SK-N-MC (cell line): ENCODE measurements at places on chromosomes 5 and 9.

GRCh38 chr5:55903121-55903701 lies 52.1 kb downstream of the IL31RA start:
- no peak for DNase-seq

DNA sequence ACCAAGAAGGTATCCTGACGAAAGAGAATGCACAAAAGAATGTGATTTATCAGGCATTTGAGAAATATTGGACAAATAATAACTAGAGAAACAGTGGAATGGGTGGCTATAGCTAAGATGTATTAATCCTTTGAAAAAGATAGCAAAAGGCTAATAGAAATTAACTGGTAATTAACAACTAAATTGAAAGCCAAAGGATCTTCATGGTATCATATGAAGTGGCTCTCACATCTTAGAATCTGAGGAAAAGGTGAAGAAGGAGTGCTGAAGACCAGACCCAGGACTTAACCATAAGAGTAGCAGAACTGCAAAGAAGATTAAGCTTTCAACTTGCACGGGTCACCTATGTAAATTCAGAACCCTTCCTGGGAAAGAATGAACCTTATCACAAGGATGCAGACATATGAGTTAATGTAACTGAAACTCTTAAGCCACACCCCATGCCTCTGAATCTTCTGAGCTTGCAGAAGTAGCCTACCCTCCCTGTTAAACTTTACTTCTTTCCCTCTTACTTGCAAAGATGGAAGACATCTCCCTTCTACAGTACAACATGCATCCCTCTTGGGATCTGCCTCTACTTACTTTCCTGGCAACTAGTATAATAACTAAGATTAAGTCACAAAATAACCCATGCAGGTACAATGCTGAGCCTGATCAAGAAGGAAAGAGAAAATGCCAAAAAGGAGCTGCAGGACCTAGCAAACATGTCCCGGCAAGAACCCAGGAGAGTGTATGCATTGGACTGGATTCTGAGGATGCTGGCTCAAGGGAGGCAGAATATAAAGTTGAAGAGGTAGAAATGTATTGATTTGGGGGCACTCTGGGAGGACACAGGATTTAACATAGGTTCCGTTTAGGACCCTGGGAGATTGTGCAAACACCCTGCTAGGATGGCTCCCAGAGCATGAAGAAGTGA lies 395.5 kb upstream of the SLC30A5 start:
- no peak for DNase-seq

DNA sequence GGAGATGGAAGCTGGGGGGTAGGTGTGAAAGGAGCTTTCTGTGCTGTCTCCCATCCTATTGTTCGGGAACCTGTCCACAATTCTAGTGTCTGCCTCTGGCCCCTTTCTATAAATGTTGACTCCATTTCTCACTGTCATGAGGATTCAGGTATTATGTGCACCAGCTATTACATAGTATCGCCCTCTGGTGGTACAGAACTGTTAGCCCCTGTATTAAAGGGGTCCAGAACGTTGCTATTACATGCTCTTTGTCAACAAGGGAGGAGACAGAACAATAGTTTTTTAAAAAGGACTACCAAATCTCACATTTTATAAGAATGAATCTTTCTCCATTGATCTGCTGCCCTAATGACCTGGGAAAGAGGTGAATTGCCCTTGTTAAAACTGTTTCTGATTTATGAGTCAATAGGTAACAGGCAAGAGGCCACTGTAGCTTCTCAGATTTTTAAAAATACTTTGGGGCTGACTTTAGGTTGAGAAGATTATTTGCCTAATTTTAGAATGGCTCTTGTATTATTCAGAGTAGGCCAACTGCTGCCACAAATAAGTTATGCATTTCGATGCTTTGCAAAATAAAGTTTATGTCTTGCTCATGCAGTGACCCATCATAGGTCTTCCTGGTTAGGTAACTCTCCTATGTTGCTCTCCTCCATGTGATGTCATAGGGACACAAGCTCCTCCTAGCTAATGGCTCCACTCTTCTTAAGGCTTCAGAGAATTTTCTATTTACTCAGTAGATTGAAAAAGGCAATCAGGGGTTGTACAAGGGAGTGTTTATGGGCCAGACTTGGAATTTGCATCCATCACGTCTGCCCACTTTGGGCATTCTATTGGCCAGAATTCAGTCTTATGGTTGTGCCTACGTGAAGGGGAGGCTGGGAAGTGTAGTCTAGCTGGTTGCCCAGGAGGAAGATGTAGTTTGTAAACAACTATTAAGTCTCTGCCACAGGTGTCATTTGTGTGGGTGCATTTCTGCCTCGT lies 20.8 kb downstream of the DCANP1 start:
- DNase-seq, result no peak

- no peak for DNase-seq
These were observed 37.4 kb downstream of the MVB12B start for GRCh38 chr9:126363847-126364671.

GRCh38 chr5:172743112-172743959 lies 27.7 kb downstream of the DUSP1 start:
- DNase-seq, result no peak

- DNase-seq, result no peak
These were observed 19.7 kb downstream of the COL5A1 start for GRCh38 chr9:134661299-134661698.

- DNase-seq, result no peak
These were observed 274.7 kb downstream of the CETN3 start for GRCh38 chr5:90134892-90135291.

DNA sequence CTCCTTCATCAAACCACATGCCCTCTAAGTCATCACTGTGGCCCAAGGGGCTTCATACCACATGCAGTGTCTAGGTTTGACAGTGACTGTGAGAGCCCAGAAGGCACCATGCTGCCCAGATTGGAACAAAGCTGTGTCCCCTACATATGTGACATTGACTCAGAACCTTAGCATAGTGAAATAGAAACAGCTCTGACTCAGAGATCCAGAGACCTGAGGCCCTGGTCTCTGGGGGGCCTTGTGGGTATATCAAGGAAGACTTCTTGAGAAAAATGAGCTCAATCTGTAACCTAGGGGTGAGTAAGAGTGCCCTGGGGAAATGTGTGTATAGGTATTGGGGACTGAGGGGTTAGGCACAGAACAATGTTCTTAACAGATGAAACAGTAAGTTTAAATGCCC lies 7.1 kb upstream of the ENTREP1 start:
- DNase-seq, result no peak

GRCh38 chr5:42887097-42887496 lies 75.4 kb upstream of the SELENOP start:
- DNase-seq, result no peak

GRCh38 chr9:124392871-124393460 lies 22.3 kb downstream of the PSMB7 start:
- DNase-seq, result peak; percentile 61

DNA sequence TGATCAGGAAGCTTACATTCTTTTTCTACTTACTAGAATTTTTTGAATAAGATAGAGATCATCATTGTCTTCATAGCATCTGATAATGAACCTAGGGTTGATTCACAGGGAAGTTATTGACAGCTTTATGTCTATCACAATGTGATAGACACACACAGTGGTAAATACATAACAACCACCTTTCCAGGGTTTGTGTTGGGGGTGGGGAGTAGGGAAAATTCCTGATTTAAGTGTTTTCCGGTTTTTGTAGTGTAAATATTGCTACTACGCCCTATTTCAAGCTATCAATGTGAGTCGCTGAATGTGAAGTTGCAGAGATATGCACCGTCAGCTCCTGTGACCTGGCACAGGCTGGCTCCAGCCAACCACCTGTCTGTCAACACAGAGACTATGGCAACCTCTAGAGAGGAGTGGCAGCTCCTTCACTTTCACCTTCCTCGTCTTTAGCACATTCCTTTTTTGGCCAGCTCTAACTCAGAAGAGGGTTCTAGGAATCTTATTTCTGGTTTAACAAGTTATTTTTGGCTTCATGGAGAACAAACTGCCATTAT lies 224.9 kb downstream of the MAT2B start:
- DNase-seq, result no peak

DNA sequence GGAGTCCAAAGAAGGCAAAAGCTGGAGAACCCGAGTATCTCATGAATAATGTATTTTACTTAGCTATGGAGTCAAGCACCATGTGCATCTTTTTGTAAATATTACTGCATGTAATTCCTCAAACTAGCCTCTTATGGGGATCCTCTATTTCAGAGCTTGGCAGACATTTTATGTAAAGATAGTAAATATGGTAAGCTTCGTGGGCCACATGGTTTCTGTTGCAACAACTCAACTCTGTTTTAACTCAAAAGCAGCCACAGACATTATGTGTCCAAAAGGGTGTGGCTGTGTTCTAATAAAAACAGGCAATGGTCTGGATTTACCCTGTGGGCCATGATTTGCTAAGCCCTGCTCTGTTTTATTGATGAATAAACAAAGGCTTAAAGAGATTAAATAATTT lies 17.3 kb downstream of the DAPK1 start:
- no peak for DNase-seq

GRCh38 chr9:22469928-22470544 lies 23.4 kb downstream of the DMRTA1 start:
- peak; percentile 16 for DNase-seq

GRCh38 chr5:14676320-14676719 lies 11.8 kb downstream of the OTULIN start:
- DNase-seq, result no peak

- no peak for DNase-seq
These were observed 123.3 kb upstream of the SLIT3 start for GRCh38 chr5:169424279-169424655.

- no peak for DNase-seq
These were observed 11.1 kb downstream of the LCP2 start for GRCh38 chr5:170286386-170286925.

DNA sequence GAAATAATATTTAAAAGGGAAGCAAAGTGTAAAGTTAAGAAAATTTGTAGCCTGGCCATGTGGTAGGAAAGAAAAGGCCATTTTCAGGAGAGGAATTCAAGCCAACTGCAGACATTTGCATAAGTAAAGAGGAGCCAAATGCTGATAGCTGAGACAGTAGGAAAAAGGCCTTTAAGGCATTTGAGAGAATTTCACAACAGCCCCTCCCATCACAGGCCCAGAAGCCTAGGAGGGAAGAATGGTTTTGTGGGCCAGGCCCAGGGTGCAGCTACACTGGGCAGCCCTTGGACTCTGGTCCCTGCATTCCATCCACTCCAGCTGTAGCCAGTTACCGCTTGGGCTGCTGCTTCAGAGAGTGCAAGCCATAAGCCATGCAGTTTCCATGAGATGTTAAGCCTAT lies 1556.8 kb downstream of the EFNA5 start:
- no peak for DNase-seq

GRCh38 chr5:135391869-135392255 lies 7.2 kb downstream of the MACROH2A1 start:
- DNase-seq, result no peak

GRCh38 chr9:18786196-18786595 lies 246.8 kb downstream of the SAXO1 start:
- DNase-seq, result no peak

DNA sequence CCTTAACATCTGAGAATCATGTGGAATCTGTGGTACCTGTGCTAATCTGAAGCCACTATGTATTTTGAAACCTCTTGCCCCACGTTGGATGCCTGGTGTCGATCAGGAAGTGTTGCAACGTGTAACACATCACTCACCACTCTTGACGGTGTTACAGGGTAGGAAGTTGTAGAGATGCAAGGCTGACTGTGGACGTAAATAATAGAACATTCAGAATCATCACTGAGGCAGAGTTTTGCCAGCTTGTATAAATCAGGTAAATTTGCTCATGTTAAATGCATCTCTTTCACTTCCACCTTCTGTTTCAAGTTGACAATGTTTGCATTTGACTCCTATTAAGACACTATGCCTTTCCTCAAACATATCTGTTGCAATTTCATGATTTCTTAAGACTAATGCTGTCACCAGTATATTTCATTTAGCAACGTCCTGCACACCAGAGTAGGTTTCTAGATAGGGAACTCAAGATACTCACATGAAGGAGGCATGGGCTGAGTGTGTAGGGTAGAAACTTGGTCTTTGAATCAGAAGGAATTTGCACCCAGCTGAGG lies 38.1 kb downstream of the BASP1 start:
- no peak for DNase-seq

DNA sequence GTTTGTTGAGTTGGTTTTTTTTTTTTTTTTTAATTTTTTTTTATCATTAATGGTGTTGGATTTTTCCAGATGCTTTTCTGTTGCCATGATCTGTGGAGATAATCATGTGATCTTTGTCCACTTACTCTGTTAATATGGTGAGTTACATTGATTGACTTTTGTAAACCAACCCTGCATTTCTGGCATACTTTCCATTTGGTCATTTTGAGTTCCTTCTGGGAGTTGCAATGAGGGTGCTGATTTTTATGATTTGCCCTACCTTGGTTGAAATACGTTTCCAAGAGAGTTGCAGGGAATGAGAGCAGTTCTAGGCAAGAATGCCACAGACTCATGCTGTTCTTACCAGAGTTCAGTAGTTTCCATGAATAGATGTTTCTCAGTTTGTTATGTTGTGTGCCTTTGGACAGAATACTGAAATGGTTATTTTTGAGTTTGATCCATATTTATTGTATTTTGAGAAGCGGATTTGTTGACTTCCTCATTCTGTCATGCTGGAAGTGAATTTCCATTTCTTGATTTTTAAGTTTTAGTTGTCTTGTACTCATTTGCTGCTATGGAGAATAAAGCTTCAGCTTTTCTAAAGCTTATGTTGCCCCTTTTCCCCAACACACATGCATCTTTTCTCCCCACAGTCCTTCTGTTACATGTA lies 69.0 kb downstream of the SCAMP1 start:
- no peak for DNase-seq

GRCh38 chr5:135140446-135141204 lies 106.6 kb upstream of the PITX1 start:
- DNase-seq, result no peak

DNA sequence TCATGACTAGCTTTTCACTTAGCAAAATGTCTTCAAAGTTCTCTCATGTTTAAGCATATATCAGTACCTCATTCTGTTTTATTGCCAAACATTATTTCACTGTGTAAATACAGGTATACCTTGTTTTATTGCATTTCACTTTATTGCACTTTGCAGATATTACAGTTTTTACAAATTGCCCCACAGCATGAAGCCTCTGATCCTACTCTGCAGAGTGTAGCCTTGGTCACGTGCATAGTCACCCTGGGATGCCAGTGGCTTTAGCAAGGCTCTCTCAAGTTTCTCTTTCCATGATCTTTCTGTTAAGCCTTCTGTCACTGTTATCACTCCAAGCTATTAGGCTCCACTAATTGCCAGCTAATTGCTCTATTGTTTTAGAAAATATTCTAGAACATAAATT lies 182.2 kb upstream of the GRIA1 start:
- no peak for DNase-seq

GRCh38 chr5:151115272-151115905 lies 34.6 kb upstream of the TNIP1 start:
- DNase-seq, result no peak

GRCh38 chr9:79220666-79221065 lies 351.1 kb upstream of the TLE4 start:
- DNase-seq, result no peak

GRCh38 chr5:171093598-171093997 lies 215.4 kb upstream of the TLX3 start:
- DNase-seq, result no peak

GRCh38 chr5:32135086-32135485 lies 39.0 kb downstream of the GOLPH3 start:
- DNase-seq, result no peak
